RWPE2 (cell line): ENCODE measurements at places on chromosomes 4 and X.
A peak's percentile ranks its signal among the peaks of the same experiment; 100 is the strongest.

- no peak for DNase-seq
Observed at GRCh38 chr4:186703510-186703909, 20.1 kb downstream of the FAT1 start.

GRCh38 chr4:69936566-69936965 lies 5.7 kb downstream of the CSN1S1 start:
- no peak for DNase-seq

- DNase-seq = no peak
Observed at GRCh38 chrX:19382555-19383145, 38.9 kb downstream of the PDHA1 start.

DNA sequence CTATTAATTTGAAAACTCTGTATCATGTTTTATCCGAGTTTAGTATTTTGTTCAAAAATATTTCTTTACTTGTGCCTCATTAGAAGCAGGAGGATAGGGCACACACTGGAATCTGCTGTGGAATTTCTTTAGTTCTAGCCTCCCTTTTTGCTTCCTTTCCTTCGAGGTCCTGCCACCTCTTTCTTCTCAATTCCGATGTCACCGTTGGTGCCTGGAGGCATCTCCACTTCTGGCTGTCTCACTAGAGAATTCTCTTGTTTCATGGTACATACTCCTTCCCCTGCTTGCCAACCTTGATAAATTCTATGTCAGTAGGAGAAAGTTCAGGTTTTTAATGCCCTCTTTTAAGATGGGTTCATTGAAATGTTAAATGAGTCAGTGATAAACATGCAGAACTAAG lies 140.1 kb downstream of the ANK2 start:
- no peak for DNase-seq

DNA sequence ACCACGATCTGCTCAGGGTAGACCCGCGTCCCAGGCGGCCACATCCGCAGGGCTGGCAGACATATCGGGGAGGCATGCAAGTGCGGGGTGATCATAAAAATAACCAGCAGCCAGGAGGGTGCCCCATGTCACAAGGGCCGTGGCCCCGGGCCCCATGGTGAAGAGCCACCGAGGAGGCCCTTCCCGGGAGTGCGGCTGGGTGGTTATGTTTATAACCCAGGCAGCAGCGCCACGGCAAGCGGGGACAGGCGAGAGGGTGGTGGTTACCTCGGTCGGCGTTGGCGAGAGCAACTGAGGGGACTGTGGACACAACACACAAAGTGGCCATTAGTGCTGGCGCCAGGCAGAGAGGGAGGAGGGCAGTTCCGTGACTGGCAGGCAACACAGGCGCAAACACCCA lies 92.7 kb upstream of the AFAP1 start:
- no peak for DNase-seq

- no peak for DNase-seq
Observed at GRCh38 chr4:169231647-169232262, 39.0 kb downstream of the SH3RF1 start.

DNA sequence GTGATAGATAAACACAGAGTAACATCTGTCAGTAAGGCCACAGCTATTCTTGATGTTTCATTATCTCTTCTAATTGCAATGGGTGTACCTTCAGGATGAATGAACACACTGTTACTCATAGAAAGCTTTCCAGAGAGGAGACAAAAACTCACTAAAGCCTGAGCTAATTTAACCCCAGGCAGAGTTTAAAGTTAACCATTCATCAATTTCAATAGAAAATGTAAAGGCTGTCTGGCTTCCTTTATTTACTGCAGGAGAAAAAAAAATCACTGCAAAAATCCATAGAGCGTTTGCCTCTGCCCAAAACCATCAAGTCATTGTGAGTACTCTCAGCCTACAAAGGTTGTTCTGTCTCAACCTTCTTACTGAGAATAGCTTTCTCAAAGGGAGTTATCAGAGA lies 376.9 kb downstream of the PPP4R3C start:
- DNase-seq = no peak

DNA sequence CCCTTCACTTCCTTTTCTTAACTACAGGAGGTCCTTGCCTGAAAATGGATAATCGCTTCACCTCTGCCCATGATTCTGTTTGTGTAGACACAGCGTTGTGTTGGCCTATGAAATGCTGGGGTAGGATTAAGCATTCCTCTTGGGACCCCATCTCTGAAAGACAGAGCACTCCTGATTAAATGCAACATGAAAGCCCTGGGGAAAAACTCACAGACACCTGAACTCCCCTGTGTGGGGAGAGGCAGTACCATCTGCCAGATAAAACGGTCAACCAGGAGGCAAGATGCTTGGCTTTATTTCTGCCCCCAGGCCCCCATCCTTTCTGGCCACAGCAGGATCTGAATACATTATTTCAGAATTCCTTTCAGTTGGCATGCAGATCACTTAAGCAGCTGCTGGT lies 1.9 kb downstream of the LGI2 start:
- no peak for DNase-seq

- DNase-seq = peak; percentile 65
Observed at GRCh38 chrX:65642914-65643491, 24.5 kb upstream of the MSN start.

GRCh38 chr4:40423735-40424134 lies 88.6 kb downstream of the CHRNA9 start:
- DNase-seq = no peak

DNA sequence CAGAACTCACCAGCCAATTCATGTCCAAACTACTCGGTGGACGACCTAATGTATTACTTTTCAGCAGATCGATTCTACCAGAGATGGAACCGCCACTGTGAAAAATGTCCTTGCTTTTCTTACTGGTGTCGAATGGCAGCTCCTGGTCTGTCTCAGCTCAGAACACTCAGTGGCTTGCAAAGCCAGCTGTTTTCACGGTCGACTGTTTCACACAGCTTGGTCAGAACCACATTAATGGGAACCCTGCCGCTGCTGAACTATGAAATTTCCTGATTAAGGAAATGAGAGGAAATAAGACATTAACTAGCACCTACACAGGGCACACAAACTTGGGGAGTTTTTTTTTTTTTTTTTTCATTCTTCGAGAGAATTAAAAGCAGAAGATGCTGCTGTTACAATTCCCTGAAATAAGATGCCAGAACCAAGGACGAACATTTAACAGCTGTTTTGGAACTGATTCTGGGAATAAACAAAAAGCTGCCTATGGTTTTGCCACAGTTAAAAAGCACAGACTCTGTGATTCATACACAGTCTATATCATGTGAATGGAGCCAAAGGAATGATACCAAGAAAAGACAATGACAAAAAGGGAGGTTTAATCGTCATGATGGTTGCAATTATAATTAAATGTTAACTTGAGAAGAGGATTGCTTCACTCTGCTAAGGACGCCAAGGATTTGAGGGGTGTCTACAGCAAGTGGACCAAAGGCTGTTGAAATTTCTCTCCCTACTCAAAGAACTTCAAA lies 31.3 kb downstream of the SUPT20HL2 start:
- DNase-seq = no peak

- no peak for DNase-seq
Observed at GRCh38 chrX:53713987-53714579, 27.6 kb upstream of the HUWE1 start.

DNA sequence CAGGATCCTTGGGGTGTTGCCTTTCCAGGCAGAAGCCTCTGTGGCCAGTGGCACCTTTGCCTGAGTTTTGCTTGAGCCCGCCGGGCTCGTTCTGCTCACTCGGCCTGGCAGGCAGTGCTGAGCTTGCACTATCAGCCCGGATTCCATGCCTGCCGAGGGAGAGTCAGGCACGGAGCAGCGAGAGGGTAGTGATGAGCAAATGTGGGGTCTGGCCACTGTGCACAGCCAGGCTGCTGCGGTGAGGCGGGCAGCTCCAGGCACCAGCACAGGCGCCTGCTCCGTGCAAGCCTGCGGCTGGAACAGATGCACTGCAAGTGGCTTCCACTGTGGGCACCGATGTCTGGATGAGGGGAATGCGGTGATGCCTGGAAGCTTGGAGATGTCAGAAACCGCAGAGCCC lies 619.2 kb downstream of the RAPGEF2 start:
- DNase-seq = no peak

DNA sequence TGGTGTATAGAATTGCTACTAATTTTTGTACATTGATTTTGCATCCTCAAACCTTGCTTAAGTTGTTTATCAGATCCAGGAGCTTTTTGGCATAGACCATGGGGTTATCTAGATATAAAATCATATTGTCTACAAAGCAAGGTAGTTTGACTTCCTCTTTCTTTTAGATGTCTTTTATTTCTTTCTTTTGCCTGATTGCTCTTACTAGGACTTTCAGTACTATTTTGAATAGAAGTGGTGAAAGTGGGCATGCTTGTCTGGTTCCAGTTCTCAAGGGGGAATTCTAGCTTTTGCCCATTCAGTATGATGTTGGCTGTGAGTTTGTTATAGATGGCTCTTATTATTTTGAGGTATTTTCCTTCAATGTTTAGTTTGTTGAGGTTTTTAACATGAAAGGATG lies 187.9 kb upstream of the LCORL start:
- no peak for DNase-seq

DNA sequence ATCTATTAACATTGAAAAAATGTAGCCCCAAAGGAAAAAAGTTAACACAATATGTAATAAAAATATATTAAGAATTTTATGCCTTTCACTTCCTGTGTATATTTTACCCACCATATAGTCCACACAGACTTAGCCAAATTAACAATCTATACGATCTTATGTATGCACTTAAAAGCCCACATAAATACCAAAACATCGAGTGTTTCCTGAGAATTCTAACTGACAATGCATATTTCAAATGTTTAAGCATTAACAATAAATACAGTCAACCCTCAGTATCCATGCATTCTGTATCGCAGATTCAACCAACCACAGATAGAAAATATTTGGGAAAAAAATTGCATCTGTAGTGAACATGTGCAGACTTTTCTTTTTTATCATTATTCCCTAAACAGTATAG lies 226.8 kb downstream of the COL25A1 start:
- DNase-seq = no peak

GRCh38 chrX:10447564-10448214 lies 172.7 kb downstream of the MID1 start:
- no peak for DNase-seq

GRCh38 chrX:74523870-74524735 lies 90.3 kb downstream of the RLIM start:
- DNase-seq = no peak

- DNase-seq = no peak
Observed at GRCh38 chrX:127129510-127129909, 310.0 kb downstream of the PRR32 start.

DNA sequence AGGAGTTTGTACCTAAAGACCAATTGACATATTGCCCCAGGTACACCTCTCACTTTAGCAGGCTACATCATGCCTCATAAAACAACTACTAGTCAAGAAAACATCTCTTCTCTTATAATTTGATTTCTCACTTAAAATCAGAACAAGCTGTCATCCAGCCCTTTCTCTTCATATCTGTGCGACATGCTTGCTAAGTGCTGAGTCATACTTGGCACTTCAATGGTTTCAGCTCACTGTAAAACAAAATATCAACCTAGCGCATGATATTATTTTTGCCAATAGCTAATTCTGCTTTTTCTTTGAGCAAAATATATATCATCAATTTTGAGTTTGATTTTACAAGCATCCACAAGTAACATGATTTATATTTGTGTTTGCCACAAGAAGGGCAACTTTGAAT lies 27.9 kb upstream of the FUNDC1 start:
- DNase-seq = no peak

- DNase-seq = peak; percentile 57
Observed at GRCh38 chr4:20252656-20253282, 1.1 kb downstream of the SLIT2 start.

DNA sequence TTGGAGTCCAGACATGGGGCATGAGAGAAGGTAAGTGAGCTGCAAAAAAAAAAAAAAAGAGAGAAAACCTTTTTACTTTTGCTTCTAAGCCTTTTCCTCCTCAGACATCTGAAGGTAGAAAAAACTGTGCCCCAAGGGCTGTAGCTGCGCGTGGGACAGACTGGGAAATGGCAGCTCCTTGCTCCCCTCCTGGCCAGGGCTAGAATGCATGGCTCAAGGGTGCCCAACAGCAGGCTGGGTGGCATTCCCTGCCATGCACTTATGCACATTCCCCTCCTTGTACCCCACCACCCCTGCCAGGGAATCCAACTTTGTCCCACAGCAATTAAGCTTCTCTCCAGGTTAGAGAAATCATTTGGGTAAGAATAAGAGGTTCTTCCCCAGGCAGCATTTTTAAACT lies 421.2 kb downstream of the TRAM1L1 start:
- DNase-seq = no peak

- no peak for DNase-seq
Observed at GRCh38 chrX:95889279-95889678, 795.4 kb upstream of the DIAPH2 start.

GRCh38 chrX:74351760-74352159 lies 47.8 kb downstream of the ZCCHC13 start:
- DNase-seq = no peak

DNA sequence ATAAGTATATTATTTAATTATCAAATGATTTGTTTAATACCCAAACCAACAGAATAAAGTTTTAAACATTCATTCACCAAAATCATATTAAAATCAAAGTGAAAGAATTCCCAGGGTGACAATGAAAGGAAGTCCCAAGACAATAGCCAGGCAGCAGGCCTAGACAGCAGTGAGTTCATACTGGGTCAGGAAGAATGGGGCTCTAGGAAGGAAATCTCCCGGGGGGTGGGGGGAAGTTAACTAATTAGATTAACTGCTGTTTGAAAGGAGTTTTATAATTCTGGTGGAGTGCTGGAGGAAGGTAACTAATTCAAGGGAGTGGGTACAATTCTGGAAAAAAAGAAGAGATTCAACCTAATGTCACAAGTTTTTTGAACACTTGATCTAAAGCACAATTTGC lies 104.1 kb downstream of the ZAR1 start:
- DNase-seq = no peak

GRCh38 chr4:155496294-155496626 lies 119.5 kb upstream of the MAP9 start:
- DNase-seq = no peak

- no peak for DNase-seq
Observed at GRCh38 chr4:10243856-10244255, 127.3 kb upstream of the WDR1 start.

DNA sequence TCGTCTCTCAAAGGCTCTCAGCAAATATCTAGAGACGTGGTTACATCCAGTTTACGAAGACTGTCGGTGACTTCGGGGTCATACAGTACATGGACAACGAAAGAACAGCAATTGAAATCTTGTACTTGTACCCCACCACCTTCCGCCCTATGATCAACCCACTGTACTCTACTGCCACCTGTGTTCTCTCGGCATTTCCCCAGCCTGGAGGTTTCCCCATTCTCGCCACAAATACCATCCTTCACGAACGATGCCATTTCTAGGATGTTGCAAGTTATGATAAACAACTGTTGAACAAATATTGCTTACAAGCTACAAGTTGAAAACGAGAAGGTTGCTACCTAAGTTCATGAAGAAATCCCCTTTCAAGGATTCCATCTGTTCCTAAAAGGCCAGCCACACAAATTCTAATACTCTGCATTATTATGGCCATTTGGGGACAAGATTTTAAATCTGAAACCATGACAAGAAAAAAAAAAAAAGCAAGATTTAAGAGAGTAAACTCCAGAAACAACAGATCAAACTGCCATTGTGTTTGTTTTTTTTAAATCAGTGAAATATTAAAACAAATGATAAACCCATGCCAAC lies 1.6 kb downstream of the APBB2 start:
- no peak for DNase-seq

- DNase-seq = no peak
Observed at GRCh38 chr4:174281901-174282300, 1.6 kb downstream of the FBXO8 start.

- DNase-seq = no peak
Observed at GRCh38 chrX:11349661-11350337, 56.6 kb downstream of the AMELX start.
